T-helper 1 cell (primary cell): ENCODE measurements at places on chromosomes 6 and 20.

GRCh38 chr20:62448038-62448437, 20.7 kb upstream of the RBBP8NL start:
- DNase-seq = no peak

DNA sequence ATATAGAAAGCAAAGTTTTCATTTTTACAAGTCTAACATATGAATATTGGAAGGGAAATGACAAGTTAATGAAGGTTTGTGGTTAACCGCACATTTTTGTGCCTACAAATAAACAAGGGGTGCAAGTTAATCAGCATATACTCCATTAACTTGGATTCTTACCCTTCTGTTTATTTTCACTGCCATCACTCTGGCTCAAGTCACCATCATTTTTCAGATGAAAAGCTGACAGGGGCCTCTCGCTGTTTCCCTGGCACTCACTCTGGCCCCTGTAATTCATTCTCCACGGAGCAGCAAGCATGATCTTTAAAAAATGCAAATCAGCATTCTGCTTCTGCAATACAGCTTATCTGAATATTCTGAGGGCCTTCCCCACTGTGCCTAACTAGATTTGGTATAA, 29.8 kb downstream of the APCDD1L start:
- no peak for DNase-seq

DNA sequence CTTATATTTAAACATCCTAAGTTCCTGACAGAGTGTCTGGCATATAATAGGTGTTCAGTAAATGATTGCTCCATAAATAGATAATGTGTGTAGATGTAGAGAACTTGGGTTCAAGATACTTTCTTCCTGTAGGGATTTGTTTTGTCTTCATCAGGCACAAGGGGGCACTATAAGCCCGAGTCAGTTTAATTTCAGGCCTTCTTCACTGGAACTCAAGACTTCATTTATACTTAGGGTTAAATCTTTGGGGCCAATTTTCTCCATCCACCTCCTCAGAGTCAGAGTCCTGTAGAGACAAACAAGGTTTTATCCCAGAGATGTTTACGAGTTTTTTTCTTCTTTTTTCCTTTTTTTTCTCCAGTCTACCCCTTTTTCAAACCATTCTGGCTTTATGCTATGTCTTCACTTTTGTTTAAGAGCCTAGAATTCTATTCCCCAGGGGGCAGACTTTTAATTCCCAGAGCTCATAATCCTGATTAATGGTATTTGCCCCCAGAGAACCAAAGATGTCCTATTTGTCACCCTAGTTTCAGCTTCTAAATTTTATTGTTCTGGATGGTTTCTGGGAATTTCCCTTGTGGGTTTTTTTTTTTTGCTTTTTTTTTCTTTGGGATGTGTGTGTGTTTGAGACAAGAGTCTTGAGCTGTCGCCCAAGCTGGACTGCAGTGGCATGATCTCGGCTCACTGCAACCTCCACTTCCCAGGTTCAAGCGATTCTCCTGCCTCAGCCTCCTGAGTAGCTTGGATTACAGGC, 88.4 kb downstream of the HFE start:
- peak; percentile 40 for DNase-seq

GRCh38 chr6:27986928-27987725, 30.1 kb downstream of the OR2B6 start:
- DNase-seq = no peak

- no peak for DNase-seq
These were observed 374.3 kb upstream of the GJE1 start for GRCh38 chr6:141758430-141758829.

- no peak for DNase-seq
These were observed 67.4 kb downstream of the BTBD9 start for GRCh38 chr6:38572186-38572813.

GRCh38 chr6:73231986-73232391, 6.7 kb upstream of the KHDC1L start:
- no peak for DNase-seq

GRCh38 chr20:157154-157553, at the start of gene DEFB127:
Gene DEFB127 (plus strand): TSS chr20:157454. CDS start chr20:157545, 91 bp downstream.
- DNase-seq = no peak

DNA sequence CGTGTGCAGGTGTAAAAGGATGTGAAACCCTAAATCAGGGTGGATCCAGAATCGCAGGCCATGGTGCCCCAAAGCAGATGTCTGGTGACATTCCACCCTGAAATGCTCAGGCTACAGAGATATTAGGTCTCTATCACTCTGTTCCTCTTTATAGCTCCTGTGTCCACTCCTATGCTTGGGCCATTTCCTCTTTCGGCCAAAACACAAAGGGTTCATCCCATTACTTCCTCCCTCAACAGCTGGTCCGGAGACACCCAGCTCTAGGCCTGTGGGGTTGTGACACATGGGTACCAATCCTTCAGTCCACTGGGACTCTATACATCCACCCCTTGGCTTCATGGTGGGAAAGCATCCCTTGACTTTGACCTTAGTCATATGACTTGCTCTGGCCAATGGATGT, 1.7 kb upstream of the SIGLEC1 start:
- DNase-seq = no peak

DNA sequence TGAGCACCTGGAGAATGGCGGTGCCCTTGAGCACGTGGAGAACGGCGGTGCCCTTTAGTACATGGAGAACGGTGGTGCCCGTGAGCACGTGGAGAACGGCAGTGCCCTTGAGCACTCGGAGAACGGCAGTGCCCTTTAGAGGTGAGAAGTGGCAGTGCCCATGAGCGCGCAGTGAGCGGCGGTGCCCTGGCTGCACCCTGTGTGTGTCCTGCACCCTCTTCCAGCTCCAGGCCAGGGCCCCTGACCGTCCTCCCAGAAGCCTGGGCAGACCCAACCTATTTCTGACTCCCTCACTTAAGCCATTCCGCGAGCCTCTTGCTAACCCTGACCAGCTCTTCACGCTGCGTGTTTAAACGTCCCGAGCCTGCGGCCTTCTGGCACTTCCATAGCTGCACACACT, 151.3 kb downstream of the DLL1 start:
- peak; percentile 6 for DNase-seq

- no peak for DNase-seq
These were observed 275.0 kb upstream of the BMP2 start for GRCh38 chr20:6492271-6493055.

DNA sequence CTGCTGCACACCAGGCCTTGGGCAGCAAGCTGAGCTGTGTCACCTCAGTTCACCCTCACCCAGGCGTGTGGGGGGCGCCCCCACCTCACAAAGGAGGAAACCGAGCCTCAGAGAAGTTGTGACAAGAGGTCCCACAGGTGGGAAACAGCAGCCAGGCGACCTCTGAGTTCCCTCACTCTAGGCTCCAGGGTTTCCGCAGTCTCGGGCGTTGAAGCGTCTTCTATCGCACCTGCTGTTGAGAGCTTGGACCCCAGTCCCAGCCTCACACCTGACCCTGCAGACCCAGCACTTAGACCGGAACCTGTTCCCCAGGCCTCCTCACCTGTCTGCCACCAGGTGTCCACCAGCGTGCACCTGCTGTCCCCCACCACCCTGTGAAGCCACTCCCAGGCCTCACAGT, 22.3 kb upstream of the APMAP start:
- DNase-seq = no peak

DNA sequence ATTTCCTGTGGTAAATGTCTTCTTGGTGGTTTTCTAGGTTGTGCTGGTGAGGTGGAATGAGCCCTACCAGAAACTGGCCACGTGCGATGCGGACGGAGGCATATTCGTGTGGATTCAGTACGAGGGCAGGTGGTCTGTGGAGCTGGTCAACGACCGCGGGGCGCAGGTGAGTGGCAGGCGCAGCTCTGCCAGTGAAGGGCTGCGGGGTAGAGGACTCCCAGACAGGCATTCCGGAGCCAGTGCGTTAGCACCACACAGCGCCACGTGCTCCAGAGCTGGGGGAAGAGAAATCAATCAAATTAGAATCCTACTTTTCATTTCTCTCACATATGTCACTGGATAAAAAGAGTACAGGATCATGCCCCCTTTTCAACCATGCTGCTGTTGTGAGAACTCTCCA, 100.8 kb downstream of the TULP4 start:
- no peak for DNase-seq

- DNase-seq = no peak
These were observed 361.6 kb upstream of the SULF2 start for GRCh38 chr20:48146877-48147276.

DNA sequence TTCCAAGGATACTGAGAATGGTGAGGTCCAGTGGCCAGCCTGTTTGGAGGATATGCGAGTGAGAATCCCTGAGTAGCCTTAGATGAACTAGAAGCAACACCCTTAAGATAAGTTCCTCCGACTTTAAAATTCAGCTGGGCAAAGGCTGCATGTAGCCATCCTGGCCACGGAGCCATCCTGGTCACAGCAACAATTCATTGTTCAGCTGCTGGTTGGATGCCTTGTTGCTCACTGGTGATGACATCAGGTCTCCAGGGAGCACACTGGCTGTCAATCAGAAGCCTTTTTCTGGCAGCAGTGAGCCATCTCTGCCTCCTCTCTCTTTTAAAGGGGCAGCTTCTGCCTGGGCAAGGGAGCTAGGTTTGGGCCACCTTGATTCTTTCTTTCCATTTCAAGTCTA, 22.4 kb upstream of the RIMS4 start:
- no peak for DNase-seq

- peak; percentile 6 for DNase-seq
These were observed at the start of gene SGK1 for GRCh38 chr6:134317471-134318131. Gene SGK1 (minus strand): TSS chr6:134318112. CDS start chr6:134317460, 652 bp downstream.

- DNase-seq = no peak
These were observed 129.1 kb downstream of the PACRG start for GRCh38 chr6:162856885-162857284.
